Natural killer cell (primary cell): ENCODE measurements at places on chromosomes 13 and 19. TPM values are rescaled to one million over a fixed set of nuclear protein-coding genes. Genes with fewer than 3 reads are reported as not detected.

DNA sequence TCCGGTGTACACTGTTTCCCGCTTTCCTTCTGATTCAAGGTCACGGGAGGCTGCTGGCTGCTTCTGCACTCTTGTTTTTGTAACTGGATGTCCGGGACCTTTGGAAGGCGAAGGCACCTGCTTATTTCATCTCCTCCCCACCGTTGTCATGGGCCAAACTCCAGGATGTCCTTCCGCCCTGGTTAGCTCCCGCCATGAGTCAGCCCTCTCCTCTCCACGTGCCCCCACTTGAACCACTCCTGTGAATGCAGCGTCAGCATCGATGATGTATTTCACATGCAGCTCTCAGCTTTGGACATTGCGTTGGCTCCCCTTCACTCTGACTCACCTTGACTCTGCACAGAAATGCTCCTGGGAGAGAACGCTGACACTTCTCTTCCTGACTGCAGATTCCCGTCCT lies 5.5 kb upstream of the GALP start:
- no peak for DNase-seq

- no peak for DNase-seq
These were observed 15.2 kb downstream of the TPT1 start for GRCh38 chr13:45325806-45326205.

DNA sequence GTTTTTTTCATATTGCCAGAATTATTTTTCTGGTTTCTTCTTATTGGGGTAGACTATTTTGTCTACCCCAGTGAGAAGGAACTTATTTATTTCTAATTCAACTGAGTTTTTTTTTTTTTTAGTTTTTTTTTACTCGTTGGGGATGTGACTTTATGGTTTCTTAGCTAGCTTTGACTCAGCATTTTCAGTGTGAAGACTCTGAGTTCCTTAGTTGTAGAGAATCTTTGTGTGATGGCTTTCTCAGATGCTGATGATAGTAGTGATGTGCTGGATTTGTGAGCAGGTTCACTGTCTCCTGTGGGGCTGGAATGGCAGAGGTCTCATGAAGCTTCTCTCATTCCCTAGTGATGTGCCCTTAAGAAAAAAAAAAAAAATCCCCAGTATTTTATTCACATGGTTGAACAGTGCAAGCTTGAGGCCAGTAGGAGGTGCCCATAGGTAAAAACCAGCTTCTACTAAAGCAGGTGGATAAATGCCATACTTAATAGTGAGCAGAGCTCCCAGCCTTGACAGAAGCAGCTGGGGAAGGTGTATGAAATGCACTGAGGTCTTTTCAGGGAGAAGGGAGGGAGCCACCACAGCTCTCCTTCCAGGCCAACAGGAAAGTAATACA lies 106.2 kb upstream of the KLF5 start:
- DNase-seq: no peak

GRCh38 chr13:104024416-104025170 lies 958.4 kb upstream of the SLC10A2 start:
- DNase-seq: no peak

DNA sequence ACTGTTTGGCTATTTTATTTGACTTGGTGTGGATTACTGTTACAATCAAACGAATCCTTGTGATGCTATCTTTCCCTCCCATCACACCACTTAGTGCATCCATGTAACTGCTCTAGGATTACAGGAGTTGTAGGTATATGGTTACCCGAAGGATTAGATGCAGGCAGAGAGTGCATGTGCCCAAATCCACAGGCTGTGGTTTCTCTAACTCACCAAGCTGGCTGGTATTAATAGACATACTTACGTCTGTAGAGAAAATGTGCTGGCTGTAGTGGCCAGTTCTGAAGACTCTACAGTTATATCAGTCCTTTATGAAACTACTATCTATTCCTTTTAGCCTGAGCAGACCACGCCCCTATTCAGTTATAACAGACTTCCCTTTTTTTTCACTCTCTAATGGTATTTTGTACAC lies 1.1 kb upstream of the HMGB1 start:
- no peak for DNase-seq

GRCh38 chr19:55457683-55458457 lies 3.6 kb downstream of the ISOC2 start:
- no peak for DNase-seq

DNA sequence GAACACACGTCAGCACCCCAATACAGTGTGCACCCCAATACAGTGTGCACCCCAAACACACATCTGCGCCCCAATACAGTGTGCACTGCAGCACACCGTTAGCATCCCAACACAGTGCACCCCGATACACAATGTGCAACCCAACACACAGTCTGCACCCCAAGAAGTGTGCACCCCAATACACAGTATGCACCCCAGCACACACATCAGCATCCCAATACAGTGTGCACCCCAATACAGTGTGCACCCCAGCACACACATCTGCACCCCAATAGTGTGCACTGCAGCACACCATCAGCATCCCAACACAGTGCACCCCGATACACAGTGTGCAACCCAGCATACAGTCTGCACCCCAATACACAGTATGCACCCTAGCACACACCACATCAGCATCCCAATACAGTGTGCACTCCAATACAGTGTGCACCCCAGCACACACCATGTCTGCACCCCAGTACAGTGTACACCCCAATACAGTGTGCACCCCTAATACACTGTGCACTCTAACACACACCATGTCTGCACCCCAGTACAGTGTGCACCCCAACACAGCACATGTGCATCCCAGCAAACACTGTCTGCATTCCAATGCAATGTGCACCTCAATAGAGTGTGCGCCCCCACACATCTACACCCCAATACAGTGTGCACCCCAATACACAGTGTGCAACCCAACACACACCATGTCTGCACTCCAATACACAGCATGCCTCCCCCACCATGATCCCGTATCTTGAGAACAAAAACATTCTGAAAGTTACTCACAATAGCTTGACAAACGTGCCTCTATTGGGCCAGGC lies 855 bp upstream of the CARS2 start:
- no peak for DNase-seq

- peak; percentile 52 for DNase-seq
These were observed 7.9 kb downstream of the DCAF15 start for GRCh38 chr19:13959962-13960862.

DNA sequence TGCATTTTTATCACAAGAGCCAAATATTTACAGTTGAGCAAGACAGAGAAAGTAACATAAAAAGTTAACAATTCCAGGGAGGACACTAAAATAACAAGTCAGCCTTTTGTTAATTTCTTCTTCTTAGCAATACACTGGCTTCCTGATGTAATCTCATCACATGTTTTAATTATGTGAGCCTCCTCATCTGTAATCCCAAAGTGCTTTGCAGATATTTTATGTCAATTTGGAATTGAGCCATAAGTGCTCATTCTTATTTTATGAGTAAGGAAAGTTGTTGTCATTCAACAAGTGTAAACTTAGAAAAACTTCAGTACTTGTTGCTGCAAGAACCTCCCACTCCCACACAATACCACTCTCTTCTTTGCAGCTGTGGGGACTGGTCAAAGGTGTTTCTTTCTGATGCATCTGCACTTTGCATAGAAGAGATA lies 223.6 kb downstream of the GPC6 start:
- DNase-seq: no peak

DNA sequence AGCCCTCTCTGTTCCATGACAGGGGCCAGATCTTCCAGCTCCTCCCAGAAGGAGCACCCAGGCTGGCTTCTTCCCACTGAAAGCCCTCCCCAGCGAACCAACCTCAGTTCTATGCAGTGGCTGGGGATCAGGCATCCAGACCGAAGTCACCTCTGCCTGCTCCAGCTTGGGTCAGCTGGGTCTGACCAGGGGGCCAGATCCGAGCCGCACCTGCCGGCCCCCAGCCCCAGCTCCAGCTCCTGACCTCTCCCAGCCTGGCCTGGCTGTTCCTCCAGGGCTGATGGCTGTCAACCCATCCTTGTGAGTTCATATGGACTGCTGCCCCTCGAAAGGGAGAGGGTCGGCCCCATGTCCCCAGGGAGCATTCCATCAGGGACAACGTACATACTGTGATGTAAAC lies 8.0 kb downstream of the TSSK6 start:
- DNase-seq: no peak

GRCh38 chr19:7863157-7863970 lies 10.8 kb downstream of the PRR36 start:
- DNase-seq: no peak

DNA sequence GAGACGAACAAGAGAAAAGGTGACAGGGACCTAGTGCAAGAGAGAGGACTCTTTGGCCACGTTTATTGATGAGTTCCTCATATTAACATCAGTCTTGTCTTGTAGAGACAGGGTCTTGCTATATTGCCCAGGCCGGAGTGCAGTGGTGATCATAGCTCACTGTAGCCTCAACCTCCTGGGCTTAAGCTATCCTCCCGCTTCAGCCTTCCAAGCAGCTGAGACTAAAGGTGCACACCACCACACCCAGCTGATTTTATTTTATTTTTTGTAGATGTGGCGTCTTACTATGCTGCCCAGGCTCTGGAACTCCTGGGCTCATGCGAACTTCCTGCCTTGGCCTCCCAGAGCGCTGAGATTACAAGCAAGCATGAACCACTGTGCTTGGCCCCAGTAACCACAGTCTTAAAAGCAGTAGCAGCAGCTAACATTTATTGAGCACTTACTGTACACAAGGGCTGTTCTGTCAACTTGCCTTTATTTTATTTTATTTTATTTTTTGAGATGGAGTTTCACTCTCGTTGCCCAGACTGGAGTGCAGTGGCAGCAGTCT lies 1.1 kb upstream of the SH2D3A start:
- no peak for DNase-seq

DNA sequence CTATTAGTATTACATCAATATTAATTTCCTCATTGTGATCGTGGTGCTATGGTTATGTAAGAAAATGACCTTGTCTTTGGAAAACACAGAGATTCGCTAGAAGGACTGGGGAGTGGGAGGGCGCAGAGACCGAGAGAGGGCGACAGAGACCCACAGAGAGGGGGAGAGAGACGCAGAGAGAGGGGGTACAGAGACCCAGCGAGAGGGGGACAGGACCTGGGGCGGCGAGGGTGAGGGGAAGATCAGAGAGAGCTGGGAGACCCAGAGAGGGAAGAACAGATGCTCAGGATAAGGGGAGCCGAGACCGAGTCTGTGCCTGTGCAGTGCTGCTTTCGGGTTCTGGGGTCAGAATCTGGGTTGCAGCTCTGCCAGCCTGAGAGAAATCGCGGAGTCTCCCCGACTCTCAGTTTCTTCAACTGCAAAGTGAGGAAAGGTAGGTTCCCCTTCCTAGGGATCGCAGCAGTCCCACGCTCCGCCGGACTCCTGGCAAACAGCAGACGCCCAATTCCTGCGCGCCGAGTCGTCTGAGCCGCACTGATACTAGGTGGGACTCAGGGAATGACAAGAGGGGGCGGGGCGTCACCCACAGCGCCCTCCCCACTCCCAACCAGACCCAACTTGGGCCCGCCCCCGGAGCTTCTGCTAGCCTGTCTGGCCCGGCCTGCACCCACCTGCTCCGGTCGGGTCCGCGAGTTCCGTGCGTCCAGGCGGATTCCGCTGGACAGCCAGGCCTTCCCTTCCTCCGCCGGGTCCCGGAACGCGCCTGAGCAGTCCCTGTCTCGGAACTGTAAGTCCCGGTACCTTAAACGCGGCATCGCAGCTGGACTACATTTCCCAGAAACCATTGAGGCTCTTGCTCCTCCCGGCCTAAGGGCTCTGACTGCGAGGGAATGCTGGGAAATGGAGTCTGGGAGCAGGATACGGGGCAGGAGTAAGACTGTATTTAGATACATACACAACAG lies 15.3 kb downstream of the IZUMO2 start:
- DNase-seq: peak; percentile 33

- DNase-seq: no peak
These were observed 150.8 kb downstream of the B3GLCT start for GRCh38 chr13:31350560-31350959.

- DNase-seq: no peak
These were observed 261.8 kb downstream of the ABCC4 start for GRCh38 chr13:95039415-95039814.

Gene LYL1
- total RNA-seq: 6.7 TPM

Gene ASPDH
- not detected for total RNA-seq

Gene ACTN4
- 595 TPM for total RNA-seq

Gene U2AF1L4
- total RNA-seq: 63.7 TPM

Gene OR10H5
- not detected for total RNA-seq

Gene SPPL2B
- 63.2 TPM for total RNA-seq

Gene SYT5
- total RNA-seq: 6.1 TPM

Gene CPAMD8
- total RNA-seq: 4.7 TPM
